ENCODE measurements at places on chromosomes 3 and 15.

GRCh38 chr3:197465996-197466549, 89.7 kb downstream of the BDH1 start:
- no peak for DNase-seq

- no peak for DNase-seq
Measured at GRCh38 chr3:65262548-65262947, 574.7 kb upstream of the ADAMTS9 start.

- DNase-seq, result peak; percentile 75
Measured at GRCh38 chr3:48662753-48663488, at the start of gene CELSR3. TSS of gene CELSR3 (minus strand) at chr3:48662886. CDS start at chr3:48662634, 252 bp downstream.

- DNase-seq, result no peak
Measured at GRCh38 chr3:104127830-104128229, 1238.9 kb upstream of the ALCAM start.

DNA sequence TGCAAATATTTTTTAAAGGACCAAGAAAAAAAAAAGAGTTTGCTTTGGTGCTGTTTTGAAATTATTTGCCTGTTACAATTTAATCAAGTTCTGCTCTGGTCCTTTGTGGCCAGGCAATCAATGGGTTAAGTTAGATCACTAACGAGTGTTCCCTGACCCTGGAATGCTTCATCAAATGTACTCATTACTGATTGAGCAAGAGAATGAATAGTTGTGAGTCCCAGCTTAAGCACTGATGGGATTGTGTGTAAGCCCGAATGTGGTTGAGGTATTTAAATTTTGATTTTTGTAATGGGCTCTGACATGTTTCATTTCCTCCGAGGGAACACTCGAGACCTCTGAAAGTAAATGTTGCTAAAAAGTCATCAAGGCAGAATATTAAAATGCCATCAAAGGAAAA, 699.1 kb downstream of the MCTP2 start:
- no peak for DNase-seq

DNA sequence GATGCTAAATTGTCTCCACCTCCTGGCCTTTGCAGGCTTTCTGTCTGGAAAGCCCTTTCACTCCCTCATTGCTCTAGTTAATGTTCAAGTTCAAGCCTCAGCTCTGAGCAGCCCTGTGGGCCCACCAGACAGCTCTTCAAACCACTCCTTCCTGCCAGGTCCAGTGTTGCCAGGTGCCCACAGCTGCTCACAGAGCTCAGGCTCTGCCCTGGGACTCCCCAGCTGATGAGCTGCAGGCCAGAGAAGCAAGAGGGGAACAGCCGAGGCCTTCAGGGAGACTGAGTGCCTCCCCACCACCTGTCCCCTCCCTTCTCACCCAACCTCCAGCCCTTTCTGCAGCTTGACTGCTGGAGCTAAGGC, 1.3 kb upstream of the ZBTB47 start:
- DNase-seq, result no peak

- DNase-seq, result no peak
Measured at GRCh38 chr15:42154956-42155355, 1.5 kb downstream of the PLA2G4F start.

GRCh38 chr3:98010194-98010882, 24.8 kb downstream of the GABRR3 start:
- DNase-seq, result no peak

GRCh38 chr3:16137977-16138376, 36.5 kb upstream of the GALNT15 start:
- no peak for DNase-seq

GRCh38 chr3:59289831-59290230, 240.0 kb upstream of the CFAP20DC start:
- DNase-seq, result no peak

DNA sequence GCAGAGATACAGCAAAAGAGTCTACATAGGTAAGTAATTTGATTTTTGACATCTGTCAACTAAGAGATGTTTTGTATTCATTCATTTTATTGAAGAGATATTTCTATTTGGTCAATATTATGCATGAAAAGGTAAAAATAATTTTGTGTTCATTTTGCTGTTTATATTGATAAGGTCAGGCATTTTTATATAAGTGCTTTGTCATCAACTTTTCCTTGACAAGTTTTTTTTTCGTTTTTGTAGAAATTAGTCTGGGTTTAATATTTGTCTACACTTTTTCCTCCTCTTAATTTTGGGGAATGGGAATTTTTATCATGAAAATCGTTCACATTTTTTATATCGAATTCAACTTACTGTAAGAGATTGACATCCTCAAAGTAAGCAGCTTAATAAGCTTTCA, 67.7 kb downstream of the STT3B start:
- DNase-seq, result no peak

DNA sequence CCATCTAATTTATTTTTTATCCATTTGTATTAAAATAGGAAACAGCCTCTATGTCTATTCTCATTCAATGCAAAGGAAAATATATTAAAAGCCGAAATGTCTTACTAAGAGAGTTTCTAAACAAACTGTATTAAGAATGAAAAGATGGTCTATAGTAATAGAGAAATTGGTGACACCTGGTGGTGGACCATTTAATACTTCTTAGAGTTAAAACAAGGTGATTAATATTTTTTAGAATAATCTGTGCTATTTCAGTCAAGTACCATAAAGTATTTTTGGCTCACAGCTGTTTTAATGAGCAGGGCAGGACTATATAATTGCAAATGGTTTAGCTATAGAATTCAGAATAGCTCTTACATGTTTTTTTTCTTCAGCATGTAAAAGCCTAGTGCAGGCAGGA, 55.7 kb downstream of the SYNPR start:
- no peak for DNase-seq

DNA sequence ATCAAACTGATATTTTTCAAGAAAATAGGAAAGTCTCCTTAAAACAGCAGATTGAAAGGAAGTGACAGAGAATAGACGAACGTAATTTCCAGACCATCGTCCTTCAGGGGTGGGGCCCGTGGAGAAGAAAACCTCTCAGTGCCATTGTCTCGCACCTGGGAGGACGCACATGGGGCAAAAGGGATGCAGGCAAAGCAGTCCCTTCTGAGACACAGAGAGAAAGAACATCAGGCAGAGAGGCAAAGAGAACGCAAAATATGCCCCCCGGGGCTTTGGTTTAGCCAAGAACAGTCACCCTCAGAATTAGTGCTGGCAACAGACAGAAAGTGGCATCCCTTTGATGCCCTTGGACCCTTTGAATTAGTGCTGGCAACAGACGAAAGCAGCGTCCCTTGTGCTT, 37.0 kb downstream of the MUC20 start:
- DNase-seq, result no peak

DNA sequence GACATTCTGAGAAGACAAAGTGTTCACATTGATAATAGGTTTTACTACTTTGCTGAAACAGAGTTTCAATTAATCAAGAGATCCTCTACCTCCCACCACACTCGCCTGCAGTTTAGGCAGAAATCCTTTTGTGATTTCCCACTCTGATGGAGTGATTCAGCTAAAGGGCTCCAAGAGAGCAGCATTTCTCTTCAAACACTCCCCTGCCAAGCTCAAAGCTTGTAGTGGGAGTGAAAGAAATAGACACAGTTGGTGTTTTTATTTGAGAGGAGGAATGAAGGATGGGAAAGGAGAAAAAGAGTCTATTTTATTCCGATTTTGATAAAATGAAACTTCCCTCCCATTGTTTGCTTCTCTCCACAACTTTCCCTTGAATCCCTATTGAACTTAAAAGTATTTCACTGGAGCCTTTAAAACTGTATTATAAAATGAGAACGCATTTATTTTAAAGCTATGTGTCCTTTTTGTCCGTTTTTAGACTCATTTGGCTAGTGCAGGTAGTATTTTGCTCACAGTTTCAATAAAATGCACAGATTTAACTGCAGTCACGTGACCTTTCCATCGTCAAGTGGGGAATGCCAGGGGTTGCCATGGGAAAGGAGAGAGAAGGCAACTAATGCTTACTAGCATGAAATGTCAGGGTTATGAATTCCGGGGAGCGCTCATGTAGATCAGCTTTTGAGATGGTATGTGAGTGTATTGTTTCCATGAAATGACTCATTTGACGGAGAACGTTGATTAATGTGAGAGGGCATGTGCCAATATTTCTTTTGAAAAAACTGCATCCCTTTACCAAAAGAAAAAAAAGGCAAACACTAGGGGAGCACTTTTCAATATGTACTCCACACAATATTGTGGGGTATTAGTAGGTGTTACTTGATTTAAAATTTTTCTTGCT, 7.7 kb upstream of the OSBPL11 start:
- peak; percentile 41 for DNase-seq

DNA sequence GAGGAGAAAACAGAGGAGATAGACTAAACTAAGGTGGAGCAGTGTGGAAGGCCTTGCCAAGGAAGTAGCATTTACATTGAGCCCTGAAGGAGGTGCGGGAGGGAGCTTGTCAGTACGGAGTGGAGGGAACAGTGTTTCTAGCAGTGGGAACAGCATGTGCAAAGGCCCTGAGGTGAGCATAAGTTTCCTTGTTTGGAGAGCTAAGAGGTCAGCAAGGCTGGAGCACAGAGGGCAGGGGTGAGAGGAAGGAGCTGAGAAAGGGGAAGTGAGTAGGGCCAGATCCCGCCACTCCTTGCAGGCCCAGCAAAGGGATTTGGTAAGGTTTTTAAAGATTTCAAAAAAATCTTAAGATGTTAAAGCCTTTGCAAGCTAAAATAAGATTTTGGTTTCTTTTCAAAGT, 70.1 kb downstream of the HMCES start:
- no peak for DNase-seq

GRCh38 chr15:34161329-34161963, 48.5 kb downstream of the KATNBL1 start:
- no peak for DNase-seq

DNA sequence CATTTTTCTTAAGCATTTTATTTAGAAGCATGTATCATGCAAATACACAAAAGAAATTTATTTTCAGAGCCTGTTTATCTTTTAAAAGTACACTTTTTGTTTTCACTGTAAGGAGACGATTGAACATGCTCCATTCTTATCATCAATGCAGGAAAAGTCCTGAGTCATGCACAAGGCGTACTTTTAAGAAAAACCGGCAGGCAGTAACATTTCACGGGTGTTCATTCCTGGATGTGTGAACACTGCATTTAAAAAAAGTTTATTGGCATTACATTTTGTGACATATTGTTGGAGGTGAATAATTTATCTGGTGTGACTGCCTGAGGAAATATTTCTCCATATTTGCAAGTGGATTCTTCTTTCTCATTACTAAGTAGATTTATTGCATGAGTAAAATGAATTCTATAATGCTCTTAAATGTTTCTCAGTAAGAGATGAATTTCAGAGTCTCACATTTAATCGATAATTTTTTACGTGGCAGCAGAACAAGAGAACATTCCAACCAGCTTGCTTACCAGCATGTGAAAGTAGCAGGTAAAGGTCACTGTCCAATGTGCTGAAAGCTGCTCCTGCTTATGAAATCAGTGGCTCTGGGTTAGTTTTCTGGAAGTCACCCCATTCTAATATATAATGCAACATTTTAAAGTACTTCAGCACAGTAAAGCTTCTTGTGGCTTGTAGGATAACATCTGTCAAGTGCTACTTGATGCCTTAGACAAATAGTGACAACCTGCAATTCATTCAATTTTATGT, 87.0 kb downstream of the SV2B start:
- DNase-seq, result no peak

DNA sequence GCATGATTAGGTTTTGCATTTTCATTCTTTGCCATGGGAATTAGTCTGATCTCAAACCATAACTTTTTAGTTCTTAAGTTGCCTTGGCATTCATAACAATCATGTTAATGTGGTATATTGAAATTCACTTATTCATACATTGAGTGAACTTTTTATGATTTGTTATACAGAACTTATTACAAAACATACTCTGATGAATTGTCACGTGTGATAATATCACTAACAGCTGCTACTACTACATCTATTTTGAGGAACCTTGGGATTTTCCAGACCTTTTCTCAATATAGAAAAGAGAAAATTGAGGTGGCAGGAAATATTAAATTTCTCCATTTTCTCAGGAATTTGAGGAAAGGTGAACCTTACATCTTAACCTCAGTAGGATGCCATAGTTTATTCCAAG, 9.2 kb downstream of the LXN start:
- DNase-seq, result no peak

GRCh38 chr3:159265705-159266104, 463.9 kb downstream of the MFSD1 start:
- DNase-seq, result no peak

- DNase-seq, result no peak
Measured at GRCh38 chr3:145578471-145578870, 582.5 kb downstream of the PLOD2 start.

DNA sequence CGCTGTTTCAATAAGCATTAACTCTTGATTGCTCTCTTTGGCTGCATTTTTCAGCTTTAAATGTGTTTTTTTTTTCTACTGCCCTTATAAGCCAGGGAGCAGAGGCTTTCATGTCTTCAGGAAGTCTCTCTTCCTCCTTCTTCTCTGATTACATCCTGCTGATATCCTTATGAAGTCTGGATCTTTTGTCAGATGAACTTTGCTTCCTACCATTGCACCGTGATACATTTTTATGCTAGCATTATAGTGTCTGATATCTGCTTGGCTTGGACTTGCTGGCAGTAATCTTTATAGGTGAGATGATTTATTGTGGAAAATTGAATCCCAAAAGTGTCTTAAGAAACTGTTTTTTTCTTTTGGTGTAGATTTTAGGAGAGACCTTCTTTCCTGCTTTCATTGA, 160.4 kb upstream of the CFAP20DC start:
- DNase-seq, result no peak

DNA sequence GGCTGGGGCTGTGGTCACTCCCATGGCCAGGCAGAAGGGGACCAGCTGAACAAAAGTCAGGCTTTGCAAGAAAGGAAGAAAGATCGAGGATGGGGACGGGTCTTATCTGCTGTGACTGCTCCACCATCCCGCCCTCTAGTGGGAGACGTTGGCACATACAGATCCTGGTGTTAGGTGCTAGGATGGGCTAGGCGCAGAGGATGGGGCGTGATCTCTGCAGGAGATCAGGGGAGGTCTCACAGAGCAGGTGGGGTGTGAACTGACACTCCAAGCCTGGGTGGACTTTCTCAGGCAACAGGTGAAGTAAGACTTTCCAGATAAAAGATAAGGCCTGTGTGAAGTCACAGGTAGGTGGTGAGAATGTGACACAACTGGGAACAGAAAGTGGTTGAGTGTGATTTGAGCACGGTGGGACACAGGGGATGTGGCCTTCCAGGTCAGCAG, 141.9 kb upstream of the SMAD3 start:
- DNase-seq, result no peak

DNA sequence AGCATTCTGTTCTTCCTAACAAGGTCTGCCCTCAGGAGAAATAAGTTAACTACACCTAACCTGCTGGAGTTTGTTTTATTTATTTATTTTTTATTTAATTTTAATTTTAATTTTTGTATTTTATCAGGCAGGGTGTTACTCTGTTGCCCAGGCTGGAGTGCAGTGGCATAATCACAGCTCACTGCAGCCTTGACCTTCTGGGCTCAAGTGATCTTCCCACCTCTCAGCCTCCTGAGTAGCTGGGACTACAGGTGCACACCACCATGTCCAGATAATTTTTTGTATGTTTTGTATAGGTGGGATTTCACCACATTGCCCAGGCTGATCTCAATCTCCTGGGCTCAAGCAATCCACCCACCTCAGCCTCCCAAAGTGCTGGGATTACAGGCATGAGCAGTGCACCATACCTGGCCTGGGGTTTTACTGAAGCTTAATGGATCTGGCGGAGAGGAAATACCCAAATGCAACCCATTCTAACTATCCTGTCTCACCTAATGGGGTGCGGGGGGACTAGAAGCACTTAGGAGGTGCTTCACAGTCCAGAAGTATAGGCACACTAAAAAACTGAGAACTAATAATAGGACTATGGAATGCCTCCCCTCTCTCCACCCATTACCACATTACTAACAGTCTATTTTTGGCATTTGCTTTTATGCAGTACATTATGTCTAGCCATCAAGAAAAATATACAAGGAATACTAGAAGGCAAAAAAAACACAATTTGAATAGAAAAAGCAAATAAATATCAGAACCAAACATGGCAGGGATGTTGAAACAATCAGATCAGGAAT, 61.4 kb downstream of the TTBK2 start:
- DNase-seq, result no peak

Data from hippocampal formation (tissue), 2 donors.